ENCODE measurements at places on chromosomes 13 and 19. TPM values are rescaled to one million over a fixed set of nuclear protein-coding genes. Genes with fewer than 3 reads are reported as not detected.

The STK11 gene
- 38.0 TPM for total RNA-seq

The OR10H1 gene
- not detected for total RNA-seq

The NPAS1 gene
- 1.4 TPM for total RNA-seq

The ZNF146 gene
- 45.6 TPM for total RNA-seq

The CAMSAP3 gene
- 0.36 TPM for total RNA-seq

The ZNF628 gene
- total RNA-seq = 2.0 TPM

The PSG11 gene
- not detected for total RNA-seq

The TRPC4 gene
- total RNA-seq = 0.96 TPM

The ZNF99 gene
- not detected for total RNA-seq

The OR7D2 gene
- total RNA-seq = not detected

The REEP6 gene
- total RNA-seq = 3.6 TPM

The PRR19 gene
- total RNA-seq = 0.72 TPM

The C3 gene
- total RNA-seq = 6,271 TPM

The LAIR1 gene
- 24.3 TPM for total RNA-seq

The OR10H3 gene
- not detected for total RNA-seq

The GRAMD1A gene
- total RNA-seq = 43.5 TPM

The PSG7 gene
- total RNA-seq = not detected

The CIRBP gene
- total RNA-seq = 292 TPM

The SLC25A41 gene
- not detected for total RNA-seq

The ERICH6B gene
- total RNA-seq = not detected

The AMER2 gene
- 0.95 TPM for total RNA-seq

The FAM124A gene
- 12.9 TPM for total RNA-seq

The RFPL4A gene
- total RNA-seq = not detected

The SERP2 gene
- total RNA-seq = 4.9 TPM

The MYO1F gene
- total RNA-seq = 52.4 TPM

The IRF2BP1 gene
- 10.6 TPM for total RNA-seq

The RUBCNL gene
- total RNA-seq = 8.3 TPM

The CFAP97D2 gene
- not detected for total RNA-seq

The IZUMO2 gene
- total RNA-seq = not detected

The C19orf38 gene
- total RNA-seq = 5.4 TPM

The MLNR gene
- total RNA-seq = 0.72 TPM

The TEX26 gene
- total RNA-seq = 0.36 TPM

The ZNF507 gene
- total RNA-seq = 16.0 TPM

The CPT1C gene
- 5.9 TPM for total RNA-seq

The ATP4B gene
- total RNA-seq = not detected

The SMIM44 gene
- total RNA-seq = not detected

The CCL25 gene
- total RNA-seq = not detected

The FPR1 gene
- 52.4 TPM for total RNA-seq

The FUT1 gene
- 2.2 TPM for total RNA-seq

The ANKRD10 gene
- 182 TPM for total RNA-seq

The APOC4 gene
- not detected for total RNA-seq

The CYP4F12 gene
- total RNA-seq = 3.0 TPM

The PSG4 gene
- total RNA-seq = not detected

The OR4F17 gene
- not detected for total RNA-seq

The ZNF844 gene
- 4.7 TPM for total RNA-seq

The C1QTNF9 gene
- total RNA-seq = not detected

The PBX4 gene
- 4.0 TPM for total RNA-seq

The C5AR1 gene
- total RNA-seq = 94.0 TPM

The TGFBR3L gene
- total RNA-seq = not detected

The CYP4F8 gene
- total RNA-seq = not detected

The ZNF790 gene
- 4.0 TPM for total RNA-seq
